ENCODE measurements at places on chromosomes 6 and 20.

- DNase-seq, result no peak
These were observed at the start of gene MYB for GRCh38 chr6:135180542-135181332. TSS of gene MYB (plus strand) at chr6:135181308. CDS start at chr6:135181514, 206 bp downstream.

GRCh38 chr6:158991017-158991723, 8.8 kb downstream of the RSPH3 start:
- DNase-seq, result no peak

GRCh38 chr20:50398821-50399554, 111.2 kb upstream of the PTPN1 start:
- peak; percentile 96 for DNase-seq

- DNase-seq, result no peak
These were observed 3.5 kb downstream of the TENT5A start for GRCh38 chr6:81748994-81749393.

DNA sequence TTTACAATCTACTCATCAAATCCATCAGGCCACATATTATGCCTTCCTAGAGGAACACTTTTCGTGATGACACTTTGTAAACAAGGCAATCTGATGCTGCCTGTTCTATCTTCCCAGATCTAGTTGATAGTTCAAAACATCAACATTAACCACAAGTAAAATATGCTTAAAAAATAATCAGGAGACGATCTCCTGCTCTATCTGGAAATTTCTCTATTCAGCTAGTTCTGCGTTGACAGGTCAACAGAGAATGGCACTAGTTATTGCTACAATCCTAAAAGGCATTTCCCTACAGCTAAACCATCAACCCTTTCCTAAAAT, 2.1 kb downstream of the B4GALT5 start:
- no peak for DNase-seq

DNA sequence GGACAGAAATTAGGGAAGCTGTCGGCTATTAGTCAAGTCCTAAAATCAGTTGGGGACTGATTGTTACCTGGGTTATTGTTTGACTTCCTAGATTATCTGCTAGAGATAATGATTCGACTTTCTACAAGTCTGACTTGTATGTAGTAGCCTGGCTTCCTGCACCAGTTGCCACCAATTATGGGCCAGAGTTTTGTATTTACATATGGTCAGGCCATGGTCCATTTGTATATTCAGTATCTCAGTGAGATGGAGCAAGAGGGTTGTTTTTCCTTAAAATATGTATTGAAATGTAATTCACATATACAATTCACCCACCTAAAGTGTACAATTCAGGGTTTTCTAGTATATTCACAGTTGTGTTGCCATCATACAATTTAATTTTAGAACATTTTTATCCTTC, 130.6 kb upstream of the PHACTR3 start:
- no peak for DNase-seq

DNA sequence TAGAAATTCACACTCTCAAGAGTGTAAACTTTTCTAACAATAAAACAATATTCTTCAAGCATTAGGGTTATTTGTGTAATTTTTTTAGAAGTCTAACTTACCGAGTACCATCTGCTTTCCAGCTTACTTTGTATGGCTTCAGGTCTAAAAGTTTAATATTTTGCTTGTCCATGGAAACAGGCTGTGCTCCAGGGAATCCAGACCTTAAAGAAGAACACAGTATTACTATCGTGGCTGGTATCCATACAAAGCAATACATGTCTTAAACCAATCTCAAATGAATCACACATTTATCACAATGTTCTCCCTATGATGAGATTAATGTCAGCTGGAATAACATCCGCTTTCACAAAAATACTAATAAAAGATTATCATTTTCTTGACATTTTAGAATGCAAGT, 73.0 kb downstream of the RNGTT start:
- DNase-seq, result no peak

DNA sequence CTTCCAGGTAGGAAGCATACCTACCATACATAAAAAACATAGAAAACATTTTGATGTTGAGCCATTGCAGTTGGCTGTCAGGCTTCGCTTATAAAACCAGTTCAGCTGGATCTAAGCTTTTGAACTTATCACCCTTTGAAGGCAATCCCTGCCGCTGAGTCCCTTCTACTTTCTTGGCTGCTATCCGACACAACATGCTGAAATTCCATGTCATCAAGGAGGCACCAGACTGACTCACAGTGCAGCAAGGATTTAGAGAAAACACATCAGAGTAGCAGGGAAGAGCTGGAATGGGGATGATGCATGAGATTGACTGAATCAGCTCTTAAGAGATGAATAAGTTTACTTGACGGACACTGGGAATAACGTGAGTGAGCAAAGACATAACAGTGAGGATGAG, 135.0 kb upstream of the MAN1A1 start:
- DNase-seq, result no peak

DNA sequence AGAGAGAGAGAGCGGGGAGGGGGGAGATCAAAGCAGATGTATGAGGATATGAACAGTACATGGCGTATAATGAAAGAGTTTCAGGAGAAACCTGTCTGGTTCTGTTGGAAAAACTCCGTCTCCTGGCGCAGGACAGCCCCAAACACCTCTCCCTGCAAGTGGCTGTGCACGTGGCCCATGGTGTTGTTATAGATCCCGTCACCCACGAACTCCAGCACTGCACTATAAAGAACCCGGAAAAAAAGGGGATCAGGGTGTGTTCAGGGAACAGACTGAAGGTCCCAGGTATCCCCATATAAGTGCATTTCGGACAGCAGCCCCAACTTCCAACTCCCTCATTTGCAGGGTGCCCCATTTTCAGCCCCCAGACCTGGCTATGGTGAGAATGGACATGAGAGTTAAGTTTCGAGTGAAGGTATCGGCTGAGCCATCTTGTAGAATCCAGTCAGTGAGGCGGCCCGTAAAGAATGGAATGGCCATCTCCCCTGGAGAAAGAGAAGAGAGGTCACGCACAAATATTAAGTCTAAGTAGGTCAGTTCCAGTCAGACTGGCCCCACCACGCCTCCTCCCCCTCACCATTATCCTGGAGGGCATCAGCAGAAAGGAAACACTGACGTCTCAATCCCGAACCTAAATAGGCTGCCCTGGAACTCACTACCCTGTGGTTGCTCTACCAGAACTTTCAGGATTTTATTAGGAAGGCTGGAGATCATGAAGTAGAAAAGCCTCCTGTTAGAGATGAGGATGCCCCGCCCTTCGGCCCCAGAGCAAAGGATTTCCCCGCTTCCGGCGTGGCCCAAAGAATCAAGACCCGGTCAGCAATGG, 1.3 kb downstream of the TAP1 start:
- no peak for DNase-seq

- DNase-seq, result no peak
These were observed 538.6 kb upstream of the RNF217 start for GRCh38 chr6:124423621-124424020.

DNA sequence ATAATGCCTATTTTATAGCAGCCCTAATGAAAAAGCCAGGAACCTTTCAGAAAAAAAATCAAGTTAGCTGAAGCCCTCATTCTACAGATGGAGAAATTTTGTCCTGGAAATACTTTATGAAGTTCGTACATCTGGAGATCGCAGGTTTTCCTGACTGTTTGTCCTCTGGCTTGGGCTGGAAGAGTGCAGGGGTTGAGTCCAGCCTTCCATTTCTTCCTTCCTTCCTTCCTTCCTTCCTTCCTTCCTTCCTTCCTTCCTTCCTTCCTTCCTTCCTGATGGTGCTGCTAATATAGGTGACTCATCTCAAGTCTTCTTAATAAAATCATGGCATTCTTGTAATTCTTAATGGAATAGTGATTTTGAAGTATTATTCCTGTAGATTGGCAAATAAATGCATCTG, 227.4 kb downstream of the CLVS2 start:
- DNase-seq, result no peak

- DNase-seq, result no peak
These were observed 658.8 kb upstream of the CHD6 start for GRCh38 chr20:42276718-42277602.

DNA sequence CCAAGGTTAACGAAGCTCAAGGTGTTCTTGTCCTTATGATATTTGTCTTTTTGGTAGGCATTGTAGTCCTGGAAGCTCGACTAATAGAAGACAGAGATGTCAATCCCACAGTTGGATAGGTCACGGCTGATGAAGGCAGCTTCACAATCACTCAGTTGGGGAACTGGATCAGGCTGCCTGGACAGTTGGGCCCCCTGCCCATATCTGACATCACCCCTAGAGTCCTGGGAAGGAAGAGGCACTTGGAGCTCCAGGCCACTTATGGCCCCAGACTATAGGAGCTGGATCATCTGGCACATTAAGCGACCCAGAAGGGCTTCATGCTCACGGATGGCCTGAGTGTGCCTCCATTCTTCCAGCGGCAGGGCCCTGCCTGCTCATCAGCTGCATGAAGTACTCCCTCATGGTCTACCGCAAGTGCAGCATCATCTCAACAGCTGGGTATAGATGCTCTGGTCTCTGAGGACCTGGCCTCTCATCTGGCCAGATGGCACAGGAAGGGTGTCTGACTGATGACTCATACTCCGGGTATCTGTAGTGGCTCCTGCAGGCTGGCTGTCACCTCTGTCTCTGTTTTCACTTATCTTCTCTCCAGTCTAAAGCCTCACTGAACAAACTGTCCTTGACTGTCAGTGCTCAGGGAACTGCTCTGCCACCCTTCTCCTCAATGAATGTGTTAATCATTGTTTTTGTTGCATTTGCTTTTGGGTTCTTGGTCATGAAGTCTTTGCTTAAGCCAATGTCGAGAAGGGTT, 29.2 kb upstream of the SSR1 start:
- DNase-seq, result no peak

DNA sequence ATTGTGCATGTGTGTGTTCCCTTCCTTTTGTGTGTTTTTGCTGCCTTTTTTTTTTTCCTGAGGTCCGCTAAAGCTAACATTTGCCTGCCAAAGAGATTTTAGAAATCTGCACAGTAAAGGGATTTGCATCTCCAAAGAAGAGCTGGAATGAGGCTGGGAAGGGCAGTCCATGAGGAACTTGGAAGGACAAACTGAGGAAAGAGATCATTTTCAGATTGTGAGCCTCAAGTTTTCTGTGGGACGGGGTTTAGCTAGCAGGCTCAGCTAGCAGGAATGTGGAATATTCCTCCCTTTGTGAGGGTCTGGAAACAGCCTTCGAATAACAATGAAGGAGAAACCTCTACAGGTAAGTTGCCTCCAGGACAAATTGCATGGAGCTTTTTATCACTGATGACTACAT, 3.8 kb downstream of the INSM1 start:
- DNase-seq, result no peak

- DNase-seq, result no peak
These were observed 128.1 kb downstream of the OPRM1 start for GRCh38 chr6:154167126-154167525.

- DNase-seq, result no peak
These were observed 8.9 kb downstream of the KCNK15 start for GRCh38 chr20:44754554-44754953.

GRCh38 chr6:35829306-35829705, 24.2 kb downstream of the LHFPL5 start:
- DNase-seq, result no peak

- DNase-seq, result no peak
These were observed 219.2 kb upstream of the SGK1 start for GRCh38 chr6:134537146-134537555.

- DNase-seq, result no peak
These were observed 294.8 kb upstream of the STXBP5 start for GRCh38 chr6:146909376-146909775.

- no peak for DNase-seq
These were observed 9.8 kb downstream of the FOXQ1 start for GRCh38 chr6:1321738-1322137.

GRCh38 chr6:29021434-29021833, 16.3 kb upstream of the ZNF311 start:
- DNase-seq, result no peak

GRCh38 chr6:4967301-4968030, 36.4 kb downstream of the RPP40 start:
- no peak for DNase-seq

DNA sequence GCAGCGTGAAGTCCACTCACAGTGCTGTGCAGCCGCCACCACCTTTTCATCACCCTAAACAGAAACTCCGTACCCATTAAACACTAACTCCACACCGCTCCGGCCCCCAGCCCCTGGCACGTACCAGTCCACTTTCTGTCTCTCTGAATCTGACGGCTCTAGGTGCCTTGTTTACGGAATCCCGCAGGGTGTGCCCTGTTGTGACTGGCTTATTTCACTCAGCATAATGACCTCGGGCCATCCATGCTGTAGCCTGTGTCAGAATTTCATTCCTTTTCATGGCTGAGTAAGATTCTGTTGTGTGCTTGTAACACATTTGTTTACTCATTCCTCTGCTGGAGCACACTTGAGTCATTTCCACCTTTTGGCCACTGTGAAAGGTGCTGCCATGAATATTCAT, 18.0 kb downstream of the TCFL5 start:
- DNase-seq, result no peak

DNA sequence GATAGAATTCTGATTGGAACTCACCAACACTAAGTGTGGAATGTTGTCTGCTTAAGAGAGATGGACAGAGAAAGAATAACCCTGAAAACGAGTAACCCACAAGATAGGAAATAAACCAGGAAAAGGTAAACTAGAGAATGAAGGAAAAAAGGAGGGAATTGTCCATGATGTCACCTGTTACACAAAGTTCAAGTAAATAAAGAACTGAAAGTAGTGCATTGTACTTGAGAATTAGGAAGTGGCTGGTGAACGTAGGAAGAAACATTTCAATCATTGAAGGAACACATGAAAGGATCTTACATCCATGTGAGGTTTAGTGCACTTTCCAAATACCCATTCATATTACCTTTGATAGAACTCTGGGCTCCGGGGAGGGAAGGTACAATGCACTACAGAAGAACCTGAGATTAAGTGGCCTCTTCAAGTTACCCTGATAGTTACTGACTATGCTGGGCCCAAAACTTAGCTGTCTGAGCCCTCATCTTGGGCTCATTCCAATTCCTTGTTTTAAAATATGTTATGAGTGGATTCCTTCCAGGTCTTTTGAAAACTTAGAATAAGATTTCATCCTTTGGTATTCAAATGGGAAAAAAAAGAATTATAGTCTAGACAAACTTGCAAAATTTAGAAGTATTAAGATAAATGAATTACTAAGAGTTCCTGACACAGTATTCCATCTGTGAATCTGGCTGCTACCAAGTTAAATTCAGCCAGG, 1.1 kb upstream of the STX7 start:
- DNase-seq, result no peak
